ENCODE measurements at places on chromosomes 11 and 22.

- no peak for DNase-seq
These were observed 4.6 kb downstream of the MRTFA start for GRCh38 chr22:40631925-40632324.

GRCh38 chr22:34800260-34800980 lies 265.5 kb upstream of the ISX start:
- no peak for DNase-seq

GRCh38 chr22:39215070-39215396 lies 29.7 kb downstream of the PDGFB start:
- no peak for DNase-seq

- DNase-seq, result no peak
These were observed 87.9 kb downstream of the ALX4 start for GRCh38 chr11:44221992-44222391.

GRCh38 chr11:57776031-57776521 lies 14.5 kb downstream of the CTNND1 start:
- DNase-seq, result no peak

DNA sequence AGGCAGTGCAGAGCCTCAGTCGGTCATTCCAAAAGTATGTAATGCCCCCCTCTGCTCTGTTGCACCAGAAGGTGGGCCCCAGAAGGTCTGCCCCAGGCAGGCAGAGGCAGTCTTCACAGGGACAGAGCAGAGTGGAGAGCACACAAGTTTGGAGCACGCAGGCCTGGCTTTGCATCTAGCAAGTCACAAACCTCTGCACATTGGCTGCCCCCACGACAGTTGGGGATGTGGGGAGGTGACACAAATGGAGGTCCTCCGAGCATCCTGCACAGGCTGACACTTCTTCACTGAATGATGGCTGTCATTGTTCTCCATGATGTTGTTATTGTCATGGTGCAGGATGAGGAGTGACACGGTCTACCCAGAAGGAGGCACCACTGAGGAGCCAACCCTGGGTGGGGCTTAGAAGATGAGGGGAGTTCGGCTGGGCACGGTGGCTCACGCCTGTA lies 11.9 kb downstream of the TOM1 start:
- no peak for DNase-seq
